Stimulated activated CD4-positive, alpha-beta T cell treated with anti-CD3 and anti-CD28 coated beads, Interleukin-15, amount 100 ng/mL, for 24 hours (primary cell): ENCODE measurements at places on chromosomes 4 and X.
A peak's percentile ranks its signal among the peaks of the same experiment; 100 is the strongest.

DNA sequence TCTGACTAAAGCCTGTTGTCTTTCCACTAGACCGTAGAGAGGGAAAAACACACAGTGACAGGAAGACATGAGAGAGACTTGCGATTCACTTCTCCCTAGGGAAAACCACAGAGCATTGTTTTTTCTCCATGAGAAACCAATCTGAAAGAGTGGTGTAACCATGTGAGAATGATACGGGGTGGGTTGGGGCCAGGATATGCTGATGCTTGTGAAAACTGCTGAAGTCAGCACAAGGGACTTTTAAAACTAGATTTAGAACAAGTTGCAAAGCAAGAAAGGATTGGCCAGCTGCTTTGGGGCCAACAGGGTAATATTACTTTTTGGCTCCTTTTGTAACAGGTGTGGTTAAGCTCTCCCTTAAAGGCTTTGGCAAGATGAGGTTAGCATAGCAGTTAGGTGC is 66.1 kb downstream of the NHSL2 start:
- no peak for DNase-seq

GRCh38 chr4:120853161-120853935 is 69.2 kb downstream of the PRDM5 start:
- no peak for DNase-seq

- no peak for DNase-seq
Measured at GRCh38 chr4:61376301-61376700, 176.2 kb downstream of the ADGRL3 start.

DNA sequence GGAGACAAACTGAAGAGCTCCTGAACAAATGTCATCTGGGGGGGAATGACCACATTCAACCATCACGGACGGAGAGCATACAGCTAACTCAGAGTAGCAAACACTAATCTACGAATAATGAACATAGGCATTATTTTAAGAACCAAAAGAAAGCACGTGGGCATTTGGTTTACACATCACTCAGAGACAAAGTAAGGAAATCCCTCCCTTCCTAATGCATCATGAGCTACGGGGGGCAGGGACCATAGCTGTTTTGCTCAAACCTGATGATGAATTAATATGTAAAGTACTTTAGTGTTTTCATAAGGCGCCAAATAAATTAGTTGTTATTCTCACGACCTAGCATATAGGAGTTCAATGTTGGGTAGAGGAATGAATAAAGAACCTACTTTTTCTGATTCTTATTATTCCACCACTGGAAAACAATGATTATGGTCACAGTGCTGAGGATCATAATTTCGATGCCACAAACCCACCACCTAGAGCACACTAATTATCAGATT is 11.7 kb upstream of the TMEM156 start:
- peak; percentile 29 for DNase-seq

- no peak for DNase-seq
Measured at GRCh38 chrX:134369576-134369975, 90.4 kb upstream of the HPRT1 start.

DNA sequence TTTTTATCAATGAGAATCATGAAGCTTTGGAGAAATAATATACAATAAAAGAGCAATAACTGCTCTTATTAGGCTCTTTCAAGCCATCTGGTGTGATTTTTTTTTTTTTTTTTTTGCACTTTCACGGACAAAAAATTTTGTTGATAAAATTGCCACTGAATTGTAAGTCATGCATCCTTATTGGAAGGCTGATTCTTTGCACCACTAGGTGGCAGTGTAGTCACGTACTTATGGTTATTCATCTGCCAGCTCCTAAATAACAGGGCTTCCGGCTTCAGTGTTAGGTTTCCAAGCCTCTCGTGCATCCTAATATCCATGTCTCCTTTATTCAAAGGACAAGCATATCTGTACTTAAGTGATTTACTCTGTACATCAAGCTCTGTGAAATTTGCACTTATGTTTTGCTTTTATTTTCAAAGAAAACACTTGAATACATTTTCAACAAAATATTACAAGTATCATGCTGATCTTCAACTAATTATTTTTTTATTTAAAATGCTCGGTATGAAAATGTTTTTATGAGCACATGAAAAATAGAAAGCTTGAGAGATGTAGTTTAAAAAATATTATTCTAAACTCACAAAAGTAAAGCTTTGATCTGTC is 1578.3 kb upstream of the TENM3 start:
- peak; percentile 71 for DNase-seq

DNA sequence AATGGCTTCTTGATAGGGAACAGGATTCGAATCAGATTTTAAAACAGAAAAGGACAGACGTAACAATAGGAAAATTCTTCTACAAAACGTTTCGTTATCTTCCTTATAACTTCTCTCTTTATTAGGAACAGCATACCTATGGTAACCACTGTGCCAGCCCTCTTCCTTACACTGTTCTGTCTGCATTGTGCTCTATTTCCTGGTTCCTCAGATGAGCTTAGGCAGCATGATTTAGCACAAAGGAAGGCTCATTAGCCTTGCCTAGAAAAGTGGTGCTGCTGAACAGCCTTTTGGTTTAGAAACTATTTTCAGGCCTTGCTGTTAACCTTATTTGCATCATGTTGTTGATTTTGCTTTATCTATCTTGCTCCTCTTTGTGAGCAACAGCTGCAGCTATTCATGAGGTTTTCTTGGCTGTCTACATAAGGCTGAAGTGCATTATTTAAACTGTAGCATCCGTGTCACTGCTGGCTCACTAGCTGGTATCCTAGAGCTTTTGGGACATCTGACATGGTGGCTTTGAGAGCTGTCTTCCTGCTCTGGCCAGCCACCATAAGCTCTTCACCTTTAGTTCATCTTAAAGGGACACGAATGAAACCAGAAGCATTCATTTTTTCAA is 69.9 kb upstream of the NRK start:
- DNase-seq, result no peak

- DNase-seq, result no peak
Measured at GRCh38 chrX:130057209-130057608, 53.1 kb downstream of the ELF4 start.

DNA sequence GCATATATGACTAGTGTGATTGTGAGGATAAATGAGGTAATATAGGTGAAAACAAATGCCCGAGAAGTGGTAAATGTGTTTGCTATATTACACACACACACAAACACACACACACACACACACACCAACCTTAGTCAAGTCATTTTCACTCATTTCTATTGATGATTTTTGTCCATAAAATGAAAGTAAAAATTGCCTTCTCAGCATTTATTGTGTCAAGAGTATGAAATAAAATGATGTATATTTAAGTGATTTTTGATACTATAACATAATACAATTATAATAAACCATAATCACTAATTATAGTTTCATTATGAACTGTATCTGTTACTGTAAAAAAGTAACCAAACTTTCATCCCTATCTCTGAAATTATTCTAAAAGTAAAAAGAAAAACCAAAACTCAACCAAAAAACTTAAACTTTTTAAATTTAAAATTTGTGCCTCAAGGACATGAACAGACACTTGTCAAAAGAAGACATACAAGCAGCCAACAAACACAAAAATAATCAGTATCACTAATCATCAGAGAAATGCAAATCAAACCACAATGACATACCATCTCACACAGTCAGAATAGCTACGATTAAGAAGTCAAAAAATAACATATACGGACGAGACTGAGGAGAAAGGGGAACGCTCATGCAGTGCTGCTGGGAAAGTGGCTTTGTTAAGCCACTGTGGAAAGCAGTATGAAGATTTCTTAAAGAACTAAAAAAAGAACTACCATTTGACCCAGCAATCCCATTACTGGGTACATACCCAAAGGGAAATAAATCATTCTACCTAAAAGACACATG is 601.0 kb downstream of the TMA16 start:
- no peak for DNase-seq

DNA sequence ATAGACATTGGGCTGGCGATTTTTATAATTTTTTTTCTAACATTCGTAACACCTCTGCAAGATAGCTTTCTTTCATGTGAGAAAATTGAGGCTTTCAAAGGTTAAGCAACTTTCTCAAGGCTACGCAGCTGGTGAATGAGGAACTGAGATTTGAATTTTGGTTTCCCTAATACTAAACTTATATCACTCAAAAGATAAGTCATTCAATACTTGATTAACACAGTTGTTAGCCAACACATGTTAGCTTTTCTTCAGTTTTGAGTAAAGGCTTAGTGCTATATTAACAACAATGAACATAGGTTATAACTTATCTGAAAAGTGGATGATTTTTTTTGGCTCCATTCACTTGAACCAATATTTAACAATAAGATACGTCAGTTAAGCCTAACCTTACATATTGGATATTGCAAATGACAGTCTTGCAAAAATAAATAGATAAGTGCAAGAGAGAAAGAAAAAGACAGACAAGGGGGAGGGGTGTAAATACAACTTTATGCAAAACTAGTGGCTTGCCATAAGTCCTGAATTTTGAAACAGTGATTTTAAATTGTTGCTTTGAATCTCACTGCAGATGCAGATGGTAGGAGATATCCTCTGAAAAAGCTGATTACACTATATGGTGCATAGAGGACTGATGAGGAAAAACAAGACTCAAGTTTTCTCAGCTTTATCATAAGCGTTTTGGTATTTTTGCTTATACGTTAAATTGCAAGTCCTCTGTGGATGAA is 11.1 kb upstream of the GPM6A start:
- DNase-seq, result no peak

DNA sequence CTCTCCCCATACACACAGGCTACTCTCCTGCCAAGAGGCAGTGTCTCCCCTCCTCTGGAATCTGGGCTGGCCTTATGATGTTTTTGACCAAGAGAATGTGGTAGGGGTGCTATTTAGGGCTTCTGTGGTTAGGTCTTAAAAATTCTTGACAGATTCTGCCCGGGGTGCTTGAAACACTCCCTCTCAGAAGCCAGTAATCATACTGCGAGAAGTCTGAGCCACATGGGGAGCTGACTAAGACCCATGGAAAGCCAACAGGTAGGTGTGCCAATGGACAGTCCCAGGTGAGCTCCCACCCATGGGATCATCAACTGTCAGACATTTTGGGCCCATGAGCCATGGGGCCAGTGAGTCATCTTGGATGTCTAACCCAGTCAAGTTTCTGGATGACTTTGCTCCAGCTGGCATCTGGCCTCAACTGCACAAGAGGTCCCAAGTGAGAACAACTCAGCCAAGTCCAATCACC is 315.7 kb downstream of the FBXW7 start:
- DNase-seq, result peak; percentile 39
